ENCODE measurements at places on chromosomes 11 and 22.

- no peak for DNase-seq
Measured at GRCh38 chr22:20630873-20631617, 123.6 kb downstream of the MED15 start.

GRCh38 chr11:114401311-114401710, 845 bp downstream of the RBM7 start:
- DNase-seq: peak; percentile 14

DNA sequence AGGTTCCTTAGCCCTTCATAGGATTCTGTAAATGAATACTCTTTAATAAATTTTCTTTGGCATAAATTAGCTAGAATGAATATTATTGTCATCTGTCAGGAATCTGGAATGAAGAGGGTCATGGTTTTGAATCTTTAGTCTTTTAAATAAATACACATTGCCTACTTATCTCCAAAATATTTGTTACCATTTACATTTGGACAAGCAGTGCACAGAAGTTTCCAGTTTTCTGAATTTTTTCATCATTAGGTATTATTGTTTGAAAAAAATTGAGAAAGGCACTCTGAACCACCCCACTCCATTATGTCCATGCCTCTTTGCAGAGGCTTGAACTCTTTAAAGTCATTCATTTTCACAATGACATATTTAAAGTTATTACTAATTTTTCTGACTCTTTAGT, 549.0 kb upstream of the LUZP2 start:
- no peak for DNase-seq

GRCh38 chr11:95499516-95500135, 268.6 kb upstream of the SESN3 start:
- no peak for DNase-seq

DNA sequence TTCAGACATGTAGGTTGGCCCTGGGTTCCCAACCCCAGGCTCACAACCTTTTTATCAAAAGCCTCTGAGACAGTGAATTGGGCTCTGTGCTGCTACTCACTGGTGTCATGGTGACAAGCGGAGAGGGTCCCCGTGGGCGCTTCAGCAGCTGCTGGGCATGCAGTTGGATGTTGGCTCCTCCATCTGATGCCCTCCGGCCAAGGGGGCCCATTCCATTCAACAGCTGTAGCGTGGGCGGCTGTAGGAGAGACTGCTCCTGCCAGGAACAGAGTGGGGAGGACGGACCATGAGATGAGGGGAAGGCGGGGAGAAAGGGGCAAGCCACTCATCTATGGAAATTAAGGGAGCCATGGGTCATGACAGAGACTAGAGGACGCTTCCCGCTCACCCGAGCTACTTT, 36.0 kb upstream of the APOA1 start:
- DNase-seq: no peak

All from B cell (primary cell).